Skin of body (tissue), 3 donors: ENCODE measurements at places on chromosomes 2 and 18.

GRCh38 chr2:154844513-154844912 is 146.0 kb downstream of the KCNJ3 start:
- no peak for DNase-seq

DNA sequence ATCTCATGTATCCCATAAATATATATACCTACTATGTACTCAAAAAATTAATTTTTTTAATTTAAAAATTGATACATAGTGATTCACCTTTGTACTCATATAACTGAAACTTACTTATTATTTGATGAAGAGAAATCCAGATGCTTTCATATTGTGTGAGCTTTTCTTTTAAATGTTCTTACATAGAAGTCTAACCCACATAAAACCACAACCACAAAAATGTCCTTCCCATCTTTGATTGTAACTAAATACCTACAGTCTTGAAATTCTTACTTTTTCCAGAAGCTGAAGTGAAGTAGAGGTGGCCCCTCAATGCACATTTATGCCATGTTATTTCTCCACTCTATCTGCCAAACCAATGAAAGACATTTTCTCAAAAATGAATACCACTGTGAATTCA is 117.9 kb upstream of the COL5A2 start:
- no peak for DNase-seq

GRCh38 chr18:3867236-3867635 is 417.3 kb downstream of the TGIF1 start:
- DNase-seq = no peak

- DNase-seq = no peak
Measured at GRCh38 chr2:170262343-170262742, 84.4 kb downstream of the MYO3B start.

DNA sequence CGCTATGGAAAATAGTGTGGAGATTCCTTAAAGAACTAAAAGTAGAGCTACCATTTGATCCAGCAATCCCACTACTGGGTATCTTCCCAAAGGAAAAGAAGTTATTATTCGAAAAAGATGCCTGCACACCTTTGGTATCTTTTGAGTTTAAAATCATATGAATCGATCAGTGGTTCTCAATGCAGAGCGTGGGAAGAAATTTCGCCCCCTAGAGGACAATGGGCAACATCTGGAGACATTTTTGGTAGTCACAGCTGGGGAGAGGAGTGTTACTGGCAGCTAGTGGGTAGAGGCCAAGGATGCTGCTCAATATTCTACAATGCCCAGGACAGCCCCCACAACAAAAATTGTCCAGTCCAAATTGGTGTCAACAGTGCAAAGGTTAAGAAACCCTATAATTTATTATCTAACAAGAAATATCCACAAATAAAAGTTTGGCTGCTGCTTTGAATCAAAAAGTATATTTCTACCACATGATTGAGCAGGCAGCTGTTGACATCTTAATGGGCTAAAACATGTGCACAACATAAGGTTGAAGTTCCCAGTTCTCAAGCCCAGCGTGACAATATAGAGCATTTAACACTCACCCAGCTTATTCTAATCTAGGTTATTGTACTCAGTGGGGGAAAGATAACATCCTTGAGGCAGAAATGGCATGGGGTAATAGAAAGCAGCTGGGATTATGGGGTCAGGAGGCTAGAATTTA is 425.7 kb downstream of the LRATD1 start:
- peak; percentile 92 for DNase-seq

DNA sequence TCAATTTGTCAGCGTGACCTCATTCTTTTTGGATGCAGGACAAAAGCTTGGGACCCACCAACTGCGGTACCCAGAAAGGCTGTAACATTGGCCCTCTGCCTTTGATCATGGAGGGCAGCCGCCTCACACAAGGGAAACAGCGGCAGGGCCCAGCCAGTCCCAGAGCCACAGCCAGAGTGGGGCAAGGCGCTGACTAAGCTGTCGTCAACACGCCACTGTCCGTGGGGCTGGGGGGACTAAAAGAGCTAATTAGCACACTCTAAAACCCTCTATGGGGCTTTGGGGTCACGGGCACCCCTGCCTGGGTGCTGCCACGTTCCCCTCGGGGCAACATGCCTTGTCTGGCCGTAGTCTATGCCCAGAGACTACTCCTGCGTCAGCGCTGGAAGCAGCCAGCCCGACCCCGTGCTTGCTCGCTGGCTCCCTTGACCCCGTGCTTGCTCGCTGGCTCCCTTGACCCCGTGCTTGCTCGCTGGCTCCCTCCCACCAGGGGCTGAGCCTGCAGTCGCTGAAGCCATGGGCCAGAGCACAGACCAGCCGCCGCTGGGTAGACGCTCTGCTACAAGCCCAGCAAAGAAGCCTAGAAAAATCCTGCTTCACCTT is 598.4 kb downstream of the MBD2 start:
- DNase-seq = no peak

GRCh38 chr2:143768991-143769390 is 639.8 kb downstream of the ARHGAP15 start:
- DNase-seq = no peak

- DNase-seq = no peak
Measured at GRCh38 chr2:208097313-208097712, 27.0 kb downstream of the CRYGD start.

DNA sequence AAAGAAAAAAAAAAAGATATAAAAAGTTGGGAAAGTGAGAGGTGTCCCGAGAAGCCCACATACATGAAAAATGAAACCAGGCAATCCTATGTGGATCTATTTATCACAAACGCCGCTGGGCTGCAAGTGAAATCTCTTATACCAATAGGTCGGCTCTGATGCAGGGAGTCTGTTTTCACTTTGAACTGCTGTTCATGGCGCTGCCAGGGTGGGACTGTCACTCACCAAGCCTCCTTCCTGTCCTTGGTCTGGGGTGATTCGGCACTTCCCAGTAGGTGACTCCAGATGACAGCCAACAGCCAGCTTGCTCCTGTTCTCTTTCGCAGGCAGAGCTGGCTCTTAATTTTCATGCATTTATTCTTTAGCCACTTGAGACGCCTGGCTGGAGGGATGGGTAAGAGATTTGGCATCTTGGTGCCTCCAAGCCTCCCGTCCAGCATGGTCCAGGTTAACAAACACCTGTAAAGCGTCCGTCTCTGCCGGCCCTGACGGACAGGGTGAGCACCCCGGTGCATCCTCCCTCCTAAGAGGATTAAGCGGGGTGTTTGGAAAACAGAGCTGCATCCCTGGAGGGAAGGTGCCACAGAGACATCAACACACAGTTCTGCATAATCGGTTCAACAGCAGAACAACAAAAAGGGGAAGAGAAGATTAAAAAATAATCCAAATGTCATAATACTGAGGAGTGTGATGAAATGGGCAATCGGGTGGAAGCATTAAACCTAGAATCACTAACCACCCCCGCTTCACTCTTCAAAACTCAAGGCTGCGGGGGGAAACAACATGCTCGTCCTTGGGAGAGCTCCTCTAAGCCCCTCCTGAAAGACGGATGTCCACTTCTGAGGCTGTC is 58.7 kb downstream of the STEAP3 start:
- no peak for DNase-seq

DNA sequence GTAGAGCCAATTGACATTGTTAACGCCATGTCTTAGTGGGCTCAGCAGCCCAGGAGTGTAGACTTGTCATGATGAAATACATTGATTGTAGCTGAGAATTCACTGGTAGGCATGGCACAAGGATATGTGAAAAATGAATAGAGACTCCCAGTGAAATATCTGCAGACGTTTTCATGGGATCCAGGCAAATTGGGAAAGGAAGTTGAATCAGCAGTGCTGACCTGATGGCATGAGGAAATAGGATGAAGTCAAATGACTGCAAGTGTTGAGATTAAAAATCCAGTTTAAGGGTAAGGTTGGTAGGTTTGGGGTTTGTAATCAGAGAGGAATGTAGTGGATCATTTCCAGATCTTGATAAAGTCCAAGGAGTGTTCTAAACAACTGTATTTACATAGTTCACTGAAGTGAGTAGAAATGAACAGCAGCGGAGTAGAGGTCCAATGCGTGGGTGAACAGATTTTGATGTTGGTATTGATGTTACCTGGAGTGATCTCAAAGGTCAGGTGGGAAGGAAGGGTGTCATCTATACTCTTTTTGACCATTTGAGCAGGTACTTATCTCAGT is 24.6 kb downstream of the INSIG2 start:
- no peak for DNase-seq

- no peak for DNase-seq
Measured at GRCh38 chr2:169963786-169964185, 136.5 kb downstream of the UBR3 start.

DNA sequence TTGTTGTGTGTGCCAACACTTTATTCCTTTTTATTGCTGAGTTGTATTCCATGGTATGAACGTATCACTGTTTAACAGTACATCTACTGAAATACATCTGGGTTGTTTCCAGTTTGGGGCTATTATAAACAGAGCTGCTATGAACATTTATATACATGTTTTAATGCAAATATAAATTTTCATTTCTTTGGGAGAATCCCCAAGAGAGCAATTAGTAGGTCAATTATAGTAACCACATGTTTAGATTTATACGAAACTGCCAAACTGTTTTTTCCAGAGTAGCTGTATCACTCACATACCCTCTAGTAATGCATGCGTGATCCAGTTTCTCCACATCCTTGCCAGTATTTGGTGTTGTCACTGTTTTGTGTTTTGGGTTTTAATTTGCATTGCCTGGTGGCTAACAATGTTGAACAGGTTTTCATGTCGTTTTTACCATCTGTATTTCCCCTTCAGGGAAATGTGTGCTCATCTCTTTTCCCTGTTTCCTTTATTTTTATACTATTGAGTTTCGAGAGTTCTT is 81.0 kb downstream of the TMEM131 start:
- DNase-seq = peak; percentile 42

DNA sequence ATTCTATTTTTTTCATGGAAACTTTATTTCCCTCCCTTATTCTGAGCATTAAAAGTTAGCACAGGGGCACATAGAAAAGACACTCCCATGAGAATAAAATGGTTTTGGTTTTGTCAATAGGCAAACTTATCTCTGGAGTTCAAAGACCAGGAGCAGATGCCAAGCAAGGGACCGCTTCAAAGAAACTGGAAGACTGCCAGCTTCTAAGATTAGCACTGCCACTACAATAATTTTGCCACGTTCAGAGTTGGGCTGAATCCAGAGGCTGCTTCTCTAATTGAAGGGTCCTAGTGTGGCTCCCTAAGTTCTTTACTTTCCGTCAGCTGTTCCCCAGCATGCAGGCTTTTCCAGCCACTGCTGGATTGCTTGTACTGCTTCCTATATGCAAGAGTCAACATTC is 681.0 kb upstream of the GCFC2 start:
- no peak for DNase-seq

DNA sequence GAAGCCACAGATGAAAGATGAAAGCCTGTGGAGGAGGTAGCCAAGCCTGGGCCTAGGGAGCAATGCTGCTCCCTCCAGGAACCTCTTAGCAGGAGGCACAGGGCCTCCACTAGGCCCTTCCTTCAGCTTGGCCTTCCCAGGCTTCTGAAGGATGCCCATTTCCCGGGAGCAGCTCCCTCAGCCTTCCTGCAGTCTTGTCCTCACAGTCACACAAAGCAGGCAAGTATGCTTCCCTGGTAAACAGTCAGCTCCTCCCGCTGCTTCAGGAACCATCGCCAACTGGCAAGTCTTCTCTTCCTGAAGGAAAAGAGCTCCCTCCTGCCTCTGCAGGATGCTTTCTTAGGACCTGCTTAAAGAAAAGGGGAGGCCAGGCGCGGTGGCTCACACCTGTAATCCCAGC is 53.2 kb downstream of the SMAD7 start:
- DNase-seq = no peak

GRCh38 chr2:122831649-122832048 is 1076.2 kb downstream of the TSN start:
- DNase-seq = peak; percentile 1

- no peak for DNase-seq
Measured at GRCh38 chr2:111157798-111158197, 37.1 kb downstream of the BCL2L11 start.

DNA sequence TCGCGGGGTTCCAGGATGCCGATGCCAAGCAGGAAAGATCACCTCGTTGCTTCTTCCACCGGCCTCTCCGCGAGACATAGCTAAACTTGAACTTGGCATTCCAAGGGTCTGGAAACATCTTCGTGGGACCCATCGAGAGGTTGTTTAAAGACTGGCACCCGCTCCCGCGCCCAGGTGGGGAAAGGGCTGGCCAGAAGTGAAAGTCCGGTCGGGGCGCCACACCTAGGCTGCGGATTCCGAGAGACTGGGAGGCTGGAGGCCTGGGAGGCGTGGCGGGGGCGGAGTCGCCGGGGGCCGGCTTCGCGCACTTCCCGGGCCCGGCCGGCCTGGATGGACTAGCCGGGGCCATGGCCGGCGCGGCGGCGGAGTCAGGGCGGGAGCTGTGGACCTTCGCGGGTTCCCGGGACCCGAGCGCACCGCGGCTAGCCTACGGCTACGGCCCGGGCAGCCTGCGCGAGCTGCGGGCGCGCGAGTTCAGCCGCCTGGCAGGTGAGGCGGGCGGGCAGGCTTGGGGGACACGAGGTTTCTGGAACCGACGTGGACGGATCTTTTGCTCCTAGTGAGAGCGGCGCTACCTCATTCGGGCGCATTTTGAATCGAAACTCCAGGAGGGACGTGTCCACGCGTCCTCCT is at the start of gene MOCOS:
MOCOS (plus strand) TSS at position 305 of the 633 bp plus-strand sequence; CDS start at position 348, 43 bp downstream.
- no peak for DNase-seq

DNA sequence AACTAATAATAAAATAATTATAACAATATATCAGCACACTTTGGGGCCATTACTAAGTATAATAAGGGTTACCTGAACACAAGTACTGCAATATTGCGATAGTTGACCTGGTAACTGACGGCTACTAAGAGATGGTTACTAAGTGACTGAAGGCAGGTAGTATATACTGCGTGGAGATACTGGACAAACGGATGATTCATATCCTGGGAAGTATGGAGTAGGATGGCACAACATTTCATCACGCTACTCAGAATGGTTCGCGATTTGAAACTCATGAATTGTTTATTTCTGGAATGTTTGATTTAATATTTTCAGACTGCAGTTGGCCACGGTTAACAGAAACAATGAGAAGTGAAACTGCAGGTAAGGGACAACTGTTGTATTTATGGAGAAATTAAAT is 39.5 kb upstream of the FLACC1 start:
- DNase-seq = no peak

- DNase-seq = no peak
Measured at GRCh38 chr2:20877960-20878359, 55.1 kb upstream of the LDAH start.

GRCh38 chr2:50181212-50181611 is 850.7 kb downstream of the NRXN1 start:
- DNase-seq = no peak
